Large intestine (tissue), 12 donors: ENCODE measurements at places on chromosomes 13 and 19. TPM values are rescaled to one million over a fixed set of nuclear protein-coding genes. Genes with fewer than 3 reads are reported as not detected.

The ACTMAP gene
- polyA plus RNA-seq, result 16.6 TPM

The KLK15 gene
- 0.10 TPM for polyA plus RNA-seq

The ZNF491 gene
- polyA plus RNA-seq, result 2.4 TPM

The SLC5A5 gene
- not detected for polyA plus RNA-seq

The CRX gene
- 0.09 TPM for polyA plus RNA-seq

The SSC5D gene
- 4.0 TPM for polyA plus RNA-seq

The CBLC gene
- polyA plus RNA-seq, result 49.5 TPM

The LCP1 gene
- polyA plus RNA-seq, result 41.1 TPM

The IQCN gene
- 5.5 TPM for polyA plus RNA-seq

The POP4 gene
- polyA plus RNA-seq, result 60.7 TPM
